ENCODE measurements at places on chromosomes 1 and 21.

DNA sequence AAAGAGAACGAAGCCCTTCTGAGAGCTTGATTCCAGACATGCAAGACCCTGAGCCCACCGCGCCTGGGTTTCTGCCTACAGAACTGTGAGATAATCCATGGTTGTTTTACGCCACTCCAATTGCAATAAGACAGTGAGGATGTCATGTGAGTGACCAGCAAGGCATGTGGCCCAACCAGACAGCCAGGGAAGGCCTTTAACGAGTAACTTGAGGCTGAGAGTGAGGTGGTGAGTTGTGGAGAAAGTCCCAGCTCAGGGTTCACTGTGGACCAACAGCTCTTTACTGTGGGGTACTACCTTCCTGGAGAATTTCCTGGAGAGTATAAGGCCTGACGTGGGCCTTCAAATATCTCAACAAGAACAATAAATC, 153.9 kb downstream of the ETS2 start:
- DNase-seq: no peak

GRCh38 chr1:15370781-15371520, 38.7 kb upstream of the EFHD2 start:
- no peak for DNase-seq

DNA sequence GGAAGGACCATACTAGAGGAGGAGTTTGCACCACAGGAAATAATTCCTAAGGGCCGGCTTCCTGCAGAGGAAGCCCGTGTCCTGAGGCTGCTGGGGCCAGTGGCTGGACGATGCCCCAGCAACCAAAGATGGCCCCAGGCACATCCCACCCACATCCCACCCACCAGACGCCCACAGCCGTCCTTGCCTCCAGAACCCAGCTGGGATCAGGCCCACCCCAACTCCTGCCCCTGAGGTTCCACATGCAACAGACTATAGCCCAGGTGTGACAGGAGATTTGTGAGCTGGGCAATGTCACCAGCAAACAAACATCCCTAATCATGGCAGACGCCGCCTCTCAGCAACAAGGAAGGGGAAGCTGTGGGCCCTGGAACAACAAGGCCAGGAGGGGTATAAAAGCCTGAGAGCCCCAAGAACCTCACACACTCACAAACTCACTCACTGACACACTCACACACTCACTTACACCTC, at the start of gene KRTAP10-9:
Gene KRTAP10-9 (plus strand): TSS at position 421 of the 471 bp plus-strand sequence. CDS start 79 bp downstream, outside the sequence.
- DNase-seq: no peak

DNA sequence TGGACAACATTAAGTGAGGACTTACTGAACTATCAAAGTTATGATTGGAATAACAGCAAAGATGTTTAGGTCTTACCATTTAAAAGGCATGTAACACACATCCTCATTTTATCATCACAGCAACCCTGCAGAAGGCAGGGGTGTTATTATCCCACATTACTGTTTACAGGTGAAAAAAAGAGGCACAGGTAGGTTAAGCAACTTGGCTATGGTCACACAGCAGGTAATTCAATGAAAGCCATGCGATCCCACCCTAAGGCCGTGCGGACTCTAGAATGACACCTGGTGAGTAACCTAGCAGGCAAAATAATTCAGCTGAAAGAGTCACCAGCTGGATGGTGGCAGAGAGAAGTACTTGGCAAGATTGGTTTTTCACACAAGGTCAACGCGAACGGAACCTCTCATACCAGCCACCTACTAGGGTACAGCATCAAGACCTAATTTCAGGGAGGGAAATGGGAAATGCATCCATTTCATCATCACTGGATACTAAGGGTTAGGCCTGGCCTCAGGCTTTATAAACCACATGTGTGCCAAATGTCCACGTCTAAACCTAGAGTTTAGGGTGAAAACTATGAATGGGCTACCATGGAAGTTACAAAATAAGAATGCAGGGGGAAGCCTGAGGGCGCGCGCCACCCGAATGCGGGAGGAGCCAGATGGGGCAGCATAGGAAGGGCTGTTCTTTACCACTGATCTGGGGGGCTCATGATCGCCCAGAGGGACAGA, 85.3 kb downstream of the SLC66A1 start:
- no peak for DNase-seq

- DNase-seq: peak; percentile 55
Observed at GRCh38 chr1:244361764-244362473, 89.8 kb downstream of the ADSS2 start.

DNA sequence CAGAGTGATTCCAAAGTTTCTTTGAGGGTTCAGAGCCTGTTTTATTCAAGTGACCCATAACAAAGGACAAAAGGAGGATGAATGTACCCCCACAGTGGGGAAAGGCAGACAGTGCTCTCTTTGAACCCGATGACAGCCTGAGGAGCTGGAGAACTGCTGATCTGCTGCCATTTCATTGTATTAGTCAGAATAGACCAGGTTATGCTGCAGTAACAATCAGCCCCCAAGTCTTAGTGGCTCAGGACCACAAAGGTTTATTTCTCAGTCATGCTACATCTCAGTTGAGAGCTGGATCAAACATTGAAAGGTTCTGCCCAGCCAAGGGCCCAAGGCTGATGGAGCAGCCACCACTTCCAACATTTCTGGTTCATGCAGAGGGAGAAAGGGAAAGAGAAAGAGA, 88.9 kb downstream of the HUNK start:
- DNase-seq: no peak

DNA sequence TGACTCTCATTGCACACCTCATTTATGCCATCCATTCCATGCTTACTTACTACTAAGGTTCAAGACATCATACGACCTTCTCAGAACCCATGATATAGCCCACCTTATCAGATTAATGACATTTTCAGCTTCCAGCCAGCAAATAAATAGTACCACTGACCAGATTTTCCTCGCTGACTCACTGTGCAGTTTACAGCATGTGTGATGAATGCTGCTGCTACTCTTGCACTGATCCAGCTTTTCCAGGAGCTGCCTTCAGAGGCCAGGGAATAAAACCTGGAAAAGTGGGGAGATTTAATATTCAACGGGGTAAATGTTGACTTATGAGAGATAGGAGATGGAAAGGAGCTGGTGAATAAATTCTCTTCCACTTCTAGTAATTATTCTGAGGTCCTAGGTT, 247.1 kb downstream of the COL11A1 start:
- DNase-seq: peak; percentile 5

GRCh38 chr21:32735524-32735923, 7.7 kb upstream of the SYNJ1 start:
- no peak for DNase-seq

DNA sequence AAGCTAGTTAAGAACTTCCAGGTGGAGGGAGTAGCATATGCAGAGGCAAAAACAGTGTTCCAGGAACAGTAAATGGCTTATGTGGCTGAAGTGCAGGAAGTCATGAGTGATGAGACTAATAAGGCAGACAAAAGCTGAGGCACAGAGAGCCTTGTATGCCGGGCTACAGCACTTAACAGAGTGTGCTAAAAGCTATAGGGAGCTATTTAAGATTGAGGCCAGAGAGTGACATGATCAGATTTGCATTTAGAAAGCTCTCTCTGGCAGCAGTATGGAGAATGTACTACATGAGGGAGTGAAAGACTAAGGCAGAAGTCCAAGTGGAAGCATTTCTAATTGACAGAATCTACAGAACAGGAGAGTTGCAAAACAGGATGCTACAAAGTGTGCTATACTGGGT, 38.6 kb downstream of the WASF2 start:
- no peak for DNase-seq

DNA sequence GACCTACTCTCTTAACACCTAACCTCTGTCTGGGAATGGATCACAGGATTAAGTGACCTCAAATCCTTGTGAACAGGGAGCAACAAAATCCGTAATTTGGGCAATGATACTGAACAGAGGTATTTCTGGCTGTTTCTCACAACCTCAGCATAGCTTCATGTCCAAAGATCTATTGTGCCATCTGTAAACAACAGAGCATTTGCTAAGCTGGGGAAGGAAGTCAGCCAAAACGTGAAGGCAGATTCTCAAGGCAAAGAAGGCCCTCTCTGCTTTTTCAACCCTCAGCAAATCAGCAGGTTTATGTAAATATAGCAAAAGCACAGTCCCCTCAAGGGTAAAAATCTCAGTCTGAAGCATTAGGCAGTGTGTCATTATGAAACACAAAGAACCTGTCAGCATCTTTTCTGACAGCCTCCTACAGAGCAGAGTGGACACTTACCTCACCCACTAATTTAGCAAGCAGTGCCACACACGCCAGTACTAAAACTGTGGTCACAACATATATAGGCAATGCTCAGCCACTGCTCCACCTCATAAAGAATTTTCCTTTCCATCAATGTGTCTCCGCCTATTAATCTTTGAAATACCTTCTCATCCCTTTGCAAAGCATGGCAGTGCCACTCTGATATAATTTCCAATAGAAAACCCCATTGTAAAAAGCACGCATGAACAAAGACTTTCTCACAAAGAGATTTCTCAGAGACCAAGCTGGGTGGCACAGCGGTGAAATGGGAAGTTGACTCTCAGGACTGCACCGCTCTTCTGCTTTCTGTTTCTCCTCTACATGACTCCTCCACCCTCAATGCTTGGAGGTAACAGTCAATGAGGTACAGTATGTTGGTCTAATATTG, 188.0 kb downstream of the RERE start:
- DNase-seq: peak; percentile 62

DNA sequence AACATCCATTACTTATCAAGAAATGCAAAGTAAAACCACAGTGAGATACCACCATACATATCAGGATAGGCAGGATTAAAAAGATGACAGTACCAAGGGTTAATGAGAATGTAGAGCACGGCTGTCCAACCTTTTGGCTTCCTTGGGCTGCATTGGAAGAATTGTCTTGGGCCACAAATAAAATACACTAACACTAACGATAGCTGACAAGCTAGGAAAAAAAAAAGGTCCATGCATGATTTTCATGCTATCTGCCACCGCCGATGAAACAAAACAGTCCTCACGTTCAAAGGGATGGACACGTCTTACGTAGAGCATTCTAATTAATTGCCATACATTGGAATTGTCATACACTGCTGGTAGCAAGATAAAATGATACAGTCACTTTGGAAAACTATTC, 14.3 kb downstream of the BACH1 start:
- no peak for DNase-seq

GRCh38 chr1:67130673-67131072, 4.1 kb downstream of the C1orf141 start:
- DNase-seq: no peak

GRCh38 chr1:223802602-223803001, 43.1 kb downstream of the TP53BP2 start:
- DNase-seq: no peak

DNA sequence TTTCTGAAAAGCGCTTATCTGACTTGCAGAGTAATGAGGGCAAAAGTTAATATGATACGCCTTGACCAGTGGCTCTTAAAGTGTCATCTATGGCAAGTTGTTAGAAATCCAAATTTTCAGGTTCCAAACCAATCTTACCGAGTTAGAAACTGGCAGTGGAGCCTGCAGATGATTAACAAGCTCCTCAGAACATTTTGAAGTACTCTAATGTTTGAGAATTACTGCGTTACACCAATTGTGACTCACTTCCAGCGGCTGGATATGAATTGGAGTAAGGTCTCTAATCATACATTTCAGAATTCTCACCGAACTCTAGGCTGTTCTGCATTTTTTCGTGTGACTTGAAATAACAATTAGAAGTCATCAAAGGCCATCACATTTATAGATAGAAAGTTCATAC, 73.5 kb upstream of the TMPRSS15 start:
- no peak for DNase-seq

GRCh38 chr1:110513511-110513910, 5.5 kb downstream of the KCNA10 start:
- peak; percentile 31 for DNase-seq

DNA sequence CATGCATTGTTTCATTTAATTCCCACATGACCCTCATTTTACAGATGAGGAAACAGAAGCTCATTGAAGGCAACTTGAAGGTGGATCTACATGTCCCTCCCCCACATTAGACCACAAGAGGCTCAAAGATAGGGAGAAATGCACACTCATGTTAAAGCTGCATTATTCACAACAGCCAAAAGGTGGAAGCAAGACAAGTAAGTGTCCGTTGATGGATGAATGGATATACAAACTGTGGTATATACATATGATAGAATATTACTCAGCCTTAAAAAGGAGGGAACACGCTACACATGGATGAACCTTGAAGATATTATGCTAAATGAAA, 149.7 kb upstream of the JUN start:
- DNase-seq: no peak

DNA sequence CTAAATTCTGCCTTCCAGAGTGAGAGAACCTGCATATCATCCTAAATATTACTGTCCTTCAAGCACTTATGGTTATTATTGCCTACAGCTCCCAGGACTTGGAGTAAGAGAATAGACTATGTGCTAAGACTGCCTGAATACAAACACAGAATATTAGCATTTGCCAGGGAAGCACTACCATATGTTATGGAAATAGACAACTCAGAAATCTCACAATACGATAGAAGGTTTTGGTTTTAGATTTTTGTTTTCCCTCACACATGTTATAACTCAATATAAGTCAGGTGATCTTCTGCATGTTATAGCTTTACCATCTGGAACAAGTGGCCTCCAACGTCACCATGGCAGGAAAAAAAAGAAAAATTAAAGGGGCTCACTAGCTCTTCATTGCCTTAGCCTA, 413.9 kb downstream of the LRRIQ3 start:
- no peak for DNase-seq
